Activated naive CD4-positive, alpha-beta T cell treated with anti-CD3 and anti-CD28 coated beads, Interleukin-2, amount 50 U/mL, for 72 hours (primary cell): ENCODE measurements at places on chromosomes 1 and 21.

GRCh38 chr21:36245115-36245514 lies 74.9 kb upstream of the MORC3 start:
- DNase-seq = no peak

DNA sequence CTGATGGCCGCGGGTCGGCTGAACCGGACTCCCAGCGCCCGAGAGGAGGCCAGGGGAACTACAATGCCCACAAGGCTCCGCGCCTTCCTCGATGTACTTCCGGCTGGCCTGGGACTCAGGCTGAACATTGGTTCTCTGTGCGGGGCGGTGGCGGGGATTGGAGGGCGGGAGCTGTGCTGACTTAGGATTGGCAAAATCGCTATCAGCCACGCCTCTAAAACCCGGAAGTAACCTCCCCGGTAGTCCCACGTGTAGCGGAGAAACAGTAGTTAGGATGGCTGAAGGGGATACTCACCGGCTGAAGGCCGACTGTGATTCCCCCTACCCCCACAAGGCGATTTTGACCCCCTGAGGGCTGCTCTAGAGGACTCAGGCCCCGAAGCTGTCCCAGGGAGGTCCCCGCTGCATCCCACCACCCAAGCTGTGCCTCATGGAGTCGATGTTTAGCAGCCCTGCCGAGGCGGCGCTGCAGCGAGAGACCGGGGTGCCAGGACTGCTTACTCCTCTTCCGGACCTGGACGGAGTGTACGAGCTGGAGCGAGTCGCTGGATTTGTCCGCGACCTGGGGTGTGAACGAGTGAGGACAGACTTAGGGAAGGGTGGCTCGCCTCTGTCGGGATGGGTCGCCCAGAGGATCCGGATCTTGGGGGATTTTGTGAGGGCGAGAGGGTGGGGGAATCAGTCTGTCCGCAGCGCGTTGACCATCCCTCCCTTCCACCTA lies at the start of gene DPH2:
TSS of gene DPH2 (plus strand) at position 265 of the 721 bp plus-strand sequence. CDS start at position 431, 166 bp downstream.
- DNase-seq = peak; percentile 92

- DNase-seq = no peak
These were observed 28.9 kb downstream of the ZSCAN20 start for GRCh38 chr1:33501309-33501708.

GRCh38 chr1:151211972-151212705 lies 13.8 kb downstream of the PIP5K1A start:
- no peak for DNase-seq

DNA sequence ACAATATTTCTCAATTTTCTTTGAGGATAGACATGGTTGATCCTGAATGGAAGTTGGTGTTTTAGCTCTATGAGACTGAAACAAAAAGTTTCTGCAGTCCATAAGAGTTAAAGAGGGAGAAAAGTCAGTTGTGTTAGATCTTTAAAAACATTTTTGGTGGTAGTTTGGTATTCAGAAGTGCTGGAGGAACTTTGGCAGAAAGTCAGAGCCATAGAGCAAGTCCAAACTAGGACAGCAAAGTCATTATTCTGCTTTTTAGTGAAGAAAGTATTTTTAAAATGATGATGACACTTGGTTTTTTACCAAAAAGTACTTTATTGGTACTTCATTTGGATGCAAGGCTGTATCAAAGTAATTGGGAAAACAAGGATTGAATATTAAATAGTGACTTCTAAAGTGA lies 41.8 kb downstream of the FNBP1L start:
- DNase-seq = no peak

DNA sequence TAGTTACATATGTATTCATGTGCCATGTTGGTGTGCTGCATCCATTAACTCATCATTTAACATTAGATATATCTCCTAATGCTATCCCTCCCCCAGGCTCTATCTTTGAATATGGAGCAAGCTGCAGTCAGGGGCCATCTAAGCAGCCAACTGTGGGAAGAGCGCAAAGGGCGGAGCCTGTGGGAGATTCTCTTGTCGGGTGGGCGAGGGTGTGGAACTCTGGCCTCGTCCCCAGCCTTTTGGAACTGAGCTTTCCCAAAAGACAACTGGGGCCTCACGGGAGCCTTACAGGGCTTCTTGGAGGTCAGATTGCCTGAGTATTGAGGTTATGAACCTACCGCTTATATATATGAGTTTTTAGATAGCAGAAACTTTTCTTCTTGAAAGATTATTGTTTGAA lies 117.2 kb downstream of the HHAT start:
- DNase-seq = no peak

GRCh38 chr1:165052936-165053335 lies 303.6 kb downstream of the LMX1A start:
- DNase-seq = no peak

- no peak for DNase-seq
These were observed 128.4 kb upstream of the SOD1 start for GRCh38 chr21:31530897-31531705.

GRCh38 chr1:188735567-188735966 lies 1742.1 kb downstream of the BRINP3 start:
- DNase-seq = no peak

- no peak for DNase-seq
These were observed 730.7 kb upstream of the RGS18 start for GRCh38 chr1:191427593-191427992.

DNA sequence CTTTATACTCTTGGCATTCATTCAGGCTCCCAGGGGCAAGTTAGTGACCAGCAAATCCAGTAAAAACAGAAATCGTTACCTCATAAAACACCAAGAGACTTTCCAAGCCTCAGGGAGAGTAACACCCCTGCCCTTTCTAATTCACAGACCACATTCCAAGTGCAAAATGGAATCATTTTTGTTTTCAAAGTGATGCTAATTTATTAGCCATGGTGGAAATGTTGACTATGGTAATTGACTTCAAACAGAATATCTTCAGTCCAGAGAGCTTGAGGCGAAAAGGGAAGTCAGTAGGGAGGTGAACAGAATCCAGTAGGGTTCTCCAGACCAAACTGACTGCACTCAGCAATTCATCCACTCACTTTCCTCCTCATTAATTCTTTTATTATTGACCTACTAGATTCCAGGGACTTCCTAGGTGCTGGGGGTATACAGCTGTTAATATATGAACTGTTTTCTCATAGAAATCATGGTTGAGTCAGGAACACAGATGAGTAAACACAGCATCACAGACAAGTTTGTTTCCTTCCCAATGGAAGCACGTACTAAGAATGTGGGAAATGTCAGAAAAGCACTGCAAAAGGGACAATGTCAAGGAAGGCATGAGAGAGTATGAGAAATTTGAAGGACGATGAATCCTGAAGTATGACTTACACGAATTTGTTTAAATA lies 388.5 kb upstream of the C1orf87 start:
- DNase-seq = no peak

- DNase-seq = no peak
These were observed 137.1 kb downstream of the PLA2G4A start for GRCh38 chr1:186965847-186966246.

DNA sequence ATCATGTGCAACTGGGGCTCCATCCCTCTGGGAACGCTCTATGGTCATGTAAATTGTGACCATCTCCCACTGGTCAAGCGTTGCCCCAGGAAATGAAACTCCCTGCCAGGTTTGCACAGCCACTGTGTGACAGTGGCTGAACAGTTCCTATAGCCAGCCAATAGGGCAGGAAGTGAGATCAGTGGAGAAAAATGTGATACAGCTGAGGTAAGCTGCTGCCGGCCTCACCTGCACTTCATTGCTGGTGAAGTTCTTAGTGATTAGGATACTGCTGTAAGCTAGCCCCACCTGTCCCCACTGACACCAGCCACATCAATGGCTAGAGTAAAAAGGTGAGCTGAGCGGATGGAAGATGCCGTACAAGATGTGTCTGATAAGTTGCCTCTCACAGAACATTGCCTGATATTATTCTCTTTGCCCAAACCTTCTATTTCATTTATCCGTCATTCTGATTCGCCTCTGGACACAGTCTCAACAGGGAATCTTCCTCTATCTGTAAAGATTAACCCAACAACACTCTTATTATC lies 38.4 kb upstream of the CDC42BPA start:
- DNase-seq = no peak

DNA sequence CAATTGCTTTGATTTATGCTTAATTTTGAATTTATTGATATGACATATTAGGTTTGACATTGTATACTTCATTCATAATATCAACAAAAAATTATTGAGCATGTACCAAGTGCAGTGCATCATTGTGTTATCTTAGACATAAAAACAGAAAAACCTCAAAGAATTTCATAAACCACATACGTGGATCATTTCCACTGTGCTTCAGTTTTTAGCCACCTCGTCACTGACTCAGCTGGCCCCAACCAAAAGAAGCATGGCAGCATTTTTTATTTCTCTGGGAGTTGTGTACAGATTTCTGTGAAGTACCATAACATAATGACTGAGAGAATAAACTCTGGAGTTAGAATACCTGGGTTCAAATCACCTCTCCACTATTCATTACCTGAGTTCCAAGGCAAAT lies 95.6 kb upstream of the C1orf87 start:
- no peak for DNase-seq
